ENCODE measurements at places on chromosomes 2 and 18.

- DNase-seq, result no peak
Measured at GRCh38 chr2:74278176-74278575, 65.0 kb downstream of the SLC4A5 start.

DNA sequence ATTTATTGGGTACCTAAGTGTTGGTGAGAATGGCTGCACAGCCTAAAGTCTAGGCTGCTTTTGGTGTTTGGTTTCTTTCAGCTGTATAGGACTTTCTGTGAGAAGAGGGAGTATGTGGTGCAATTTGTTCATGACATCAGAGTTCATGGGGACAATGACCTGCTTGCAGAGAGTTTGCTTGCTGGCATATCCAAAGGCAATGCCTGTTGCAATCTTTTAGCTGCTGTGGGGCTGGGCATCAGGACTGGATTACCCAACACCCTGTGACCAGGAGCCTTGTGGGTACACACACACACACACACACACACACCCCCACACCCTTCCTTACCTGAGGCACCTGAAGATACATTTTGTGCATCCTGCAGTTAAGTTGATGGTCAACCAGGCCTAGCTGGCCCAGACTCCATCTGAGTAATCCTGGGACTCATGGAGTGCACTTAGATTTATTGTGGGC, 68.4 kb downstream of the LIPG start:
- no peak for DNase-seq

DNA sequence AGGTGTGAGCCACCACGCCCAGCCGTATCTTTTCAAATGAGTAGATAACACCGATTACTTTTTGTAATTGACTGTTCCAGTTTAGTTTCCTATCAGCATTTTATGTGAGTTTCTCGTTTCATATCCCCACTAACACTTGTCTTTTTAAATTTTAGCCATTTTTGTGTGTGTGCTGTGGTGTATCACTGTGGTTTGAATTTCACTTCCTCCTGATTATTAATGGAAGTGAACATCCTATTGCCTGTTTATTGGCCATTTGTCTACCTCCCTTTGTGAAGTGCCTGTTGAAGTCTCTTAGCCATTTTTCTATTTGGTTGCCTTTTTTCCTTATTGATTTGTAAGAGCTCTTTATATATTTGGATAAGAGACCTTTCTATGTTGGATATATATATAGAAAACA, 91.7 kb upstream of the STON1 start:
- no peak for DNase-seq

GRCh38 chr2:232343821-232344220, 34.7 kb upstream of the ALPP start:
- DNase-seq, result no peak

DNA sequence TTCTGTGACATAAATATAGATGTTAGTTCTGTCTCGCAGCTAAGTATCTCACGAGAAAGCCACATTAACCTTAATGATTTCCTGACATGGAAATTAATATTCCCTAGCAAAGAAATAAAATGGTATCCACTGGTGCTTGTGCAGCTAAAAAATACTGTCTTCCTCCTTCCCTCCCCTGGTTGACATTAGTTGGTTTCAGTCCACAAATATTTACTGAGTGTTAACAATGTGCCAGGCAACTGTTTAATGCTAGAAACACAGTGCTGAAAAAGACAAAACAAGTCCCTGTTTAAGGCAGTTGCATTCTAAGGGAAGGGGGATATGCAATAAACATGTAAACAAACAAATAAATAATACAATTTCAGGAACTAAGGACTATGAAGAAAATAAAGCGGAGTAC, 44.2 kb upstream of the VPS54 start:
- DNase-seq, result no peak

- no peak for DNase-seq
Measured at GRCh38 chr2:113238871-113239839, 39.6 kb downstream of the PAX8 start.

DNA sequence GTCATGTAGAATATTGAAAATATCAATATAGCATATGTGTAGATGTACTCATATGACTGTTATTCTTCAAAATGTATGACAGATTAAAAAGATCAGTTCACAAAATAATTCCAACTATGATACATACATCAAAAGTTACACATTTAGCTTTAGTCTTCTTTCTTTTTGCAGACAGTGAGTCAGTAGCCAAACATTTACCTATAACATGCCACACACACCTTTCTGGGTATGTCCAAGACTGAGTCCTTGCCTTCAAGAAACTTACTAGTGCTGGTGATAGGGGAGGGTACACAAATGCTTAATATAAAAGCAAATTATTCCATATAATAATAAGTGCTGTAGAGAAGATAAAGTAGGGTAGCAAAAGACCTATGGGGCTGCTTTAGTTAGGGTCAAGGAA, 152.9 kb upstream of the WDSUB1 start:
- DNase-seq, result no peak

GRCh38 chr18:2466978-2467377, 104.3 kb downstream of the METTL4 start:
- DNase-seq, result no peak

DNA sequence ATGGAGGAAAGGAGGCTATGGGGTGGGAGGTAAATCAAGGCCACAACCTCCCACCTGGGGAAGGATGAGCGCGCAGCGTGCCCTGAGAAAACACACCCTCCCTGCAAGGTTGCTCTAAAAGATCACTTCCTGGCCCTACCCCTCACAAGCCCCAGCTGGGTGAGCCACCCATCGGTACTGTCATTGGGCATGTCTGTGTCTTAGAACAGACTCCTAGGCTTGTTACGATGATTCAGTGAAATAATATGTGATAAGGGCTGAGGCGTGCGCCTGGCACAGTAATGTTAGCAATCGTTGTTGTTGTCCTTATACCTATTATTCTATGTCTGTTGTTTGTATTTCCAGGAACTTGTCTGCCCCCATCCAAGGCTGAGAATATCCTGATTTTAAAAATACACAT, 175.1 kb downstream of the ZFP36L2 start:
- DNase-seq, result no peak

DNA sequence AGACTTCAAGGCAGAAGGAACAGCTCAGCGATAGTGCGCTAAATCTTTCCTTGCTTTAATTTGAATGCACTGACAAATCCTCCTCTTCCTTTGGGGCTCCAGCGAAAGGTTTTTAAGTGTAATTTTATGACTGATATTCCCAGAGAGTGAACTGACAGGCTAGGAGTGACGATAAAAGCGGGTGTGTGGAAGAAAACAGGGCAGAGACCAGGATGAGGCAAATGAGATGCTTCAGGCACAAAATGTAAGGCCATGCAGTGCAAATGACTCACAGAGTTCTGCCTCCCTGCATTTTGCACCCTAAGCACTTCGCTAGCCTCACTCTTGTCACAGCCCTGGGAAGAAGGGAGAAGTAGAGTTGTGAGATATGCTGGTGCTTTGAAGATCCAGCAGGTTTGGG, 14.7 kb downstream of the KLHL23 start:
- DNase-seq, result no peak

- no peak for DNase-seq
Measured at GRCh38 chr2:218642121-218642656, 17.2 kb downstream of the ZNF142 start.

DNA sequence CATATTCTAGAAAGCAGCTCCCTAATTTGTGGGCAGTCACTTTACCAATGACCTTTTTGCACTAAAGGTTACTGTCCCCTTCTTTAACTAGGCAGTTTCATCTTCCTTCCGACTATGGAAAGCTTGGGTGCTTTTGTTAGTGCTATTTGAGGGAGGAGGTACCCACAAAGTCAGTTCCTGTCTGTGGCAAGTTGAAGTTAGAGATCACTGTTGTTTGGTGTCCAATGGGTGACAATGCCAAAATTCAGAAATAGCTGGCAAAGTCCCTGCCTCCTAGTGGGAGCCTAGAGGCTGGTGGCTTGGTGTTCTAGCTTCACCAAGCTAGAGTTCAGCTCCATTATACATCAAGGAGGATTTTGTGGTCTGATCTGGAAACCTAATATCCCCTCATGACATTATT, 87.1 kb upstream of the PNPT1 start:
- DNase-seq, result no peak

- no peak for DNase-seq
Measured at GRCh38 chr2:226121046-226121738, 678.4 kb downstream of the IRS1 start.

DNA sequence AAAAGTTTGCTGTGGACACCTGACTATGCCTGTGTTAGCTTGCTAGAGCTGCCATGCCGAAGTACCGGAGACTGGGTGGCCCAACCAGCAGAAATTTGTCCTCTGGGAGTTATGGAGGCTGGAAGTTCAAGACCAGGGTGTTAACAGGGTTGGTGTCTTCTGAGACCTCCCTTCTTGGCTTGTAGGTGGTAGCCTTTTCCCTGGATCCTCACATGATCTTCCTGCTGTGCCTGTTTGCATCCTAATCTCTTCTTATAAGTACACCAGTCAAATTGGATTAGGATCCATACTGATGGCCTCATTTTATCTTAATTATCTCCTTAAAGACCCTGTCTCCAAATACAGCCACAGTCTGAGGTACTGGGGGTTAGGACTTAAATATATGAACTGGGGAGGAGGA, 845 bp downstream of the TMEM177 start:
- DNase-seq, result no peak

GRCh38 chr2:118309946-118310680, 221.8 kb downstream of the INSIG2 start:
- DNase-seq, result peak; percentile 40

DNA sequence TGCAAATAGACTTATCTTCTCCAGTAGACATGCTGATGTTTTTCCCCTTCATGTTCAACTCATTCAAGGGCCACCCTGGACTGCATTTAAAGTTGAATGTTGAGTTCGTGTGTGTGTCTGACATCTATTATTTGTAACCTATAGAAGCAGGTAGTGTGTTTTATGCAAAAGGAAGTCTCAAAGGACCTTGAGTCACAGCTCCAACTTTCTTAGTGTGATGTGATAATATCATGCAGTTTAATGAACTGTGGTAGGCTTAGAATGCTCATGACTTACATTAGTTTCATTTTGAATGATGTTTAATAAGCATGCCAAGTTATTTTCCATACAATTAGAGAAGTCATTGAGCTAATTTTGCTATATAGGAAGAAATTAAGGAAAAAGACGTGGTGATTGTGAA, 67.9 kb downstream of the CERS6 start:
- DNase-seq, result no peak

DNA sequence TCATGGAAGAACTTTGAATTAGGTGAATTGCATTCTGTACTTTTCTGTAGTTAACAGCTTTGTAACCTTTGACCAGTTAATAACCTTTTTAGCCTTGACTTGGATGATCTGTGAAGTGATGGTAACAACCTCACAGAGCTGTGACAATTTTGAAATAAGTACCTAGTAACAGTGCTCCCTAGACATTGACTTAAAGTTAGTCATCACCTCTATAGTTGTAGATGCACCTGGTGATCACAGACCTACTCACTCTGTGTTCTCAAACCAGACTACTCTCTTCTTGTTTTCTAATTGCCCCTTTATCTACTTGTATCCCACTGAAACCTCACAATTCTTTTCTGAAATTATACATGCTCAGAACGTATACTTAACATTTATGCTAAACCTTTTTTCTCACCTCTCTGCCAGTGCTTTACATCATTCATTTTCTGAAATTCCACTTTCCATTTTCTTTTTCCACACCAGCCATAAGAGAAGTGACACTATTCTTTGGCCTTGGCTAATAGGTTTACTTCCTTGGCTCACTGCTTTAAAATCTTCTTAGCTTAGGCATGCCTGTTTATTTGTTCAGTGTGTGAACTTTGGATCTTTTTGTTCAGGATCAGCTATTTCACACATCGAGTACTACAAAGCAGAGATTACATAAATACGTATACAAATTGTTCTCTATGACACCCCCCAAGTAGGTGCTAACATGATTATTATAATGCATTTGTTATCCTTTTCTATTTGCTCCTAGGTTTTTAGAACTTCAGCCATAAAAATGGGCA, 9.3 kb downstream of the YPEL5 start:
- no peak for DNase-seq

DNA sequence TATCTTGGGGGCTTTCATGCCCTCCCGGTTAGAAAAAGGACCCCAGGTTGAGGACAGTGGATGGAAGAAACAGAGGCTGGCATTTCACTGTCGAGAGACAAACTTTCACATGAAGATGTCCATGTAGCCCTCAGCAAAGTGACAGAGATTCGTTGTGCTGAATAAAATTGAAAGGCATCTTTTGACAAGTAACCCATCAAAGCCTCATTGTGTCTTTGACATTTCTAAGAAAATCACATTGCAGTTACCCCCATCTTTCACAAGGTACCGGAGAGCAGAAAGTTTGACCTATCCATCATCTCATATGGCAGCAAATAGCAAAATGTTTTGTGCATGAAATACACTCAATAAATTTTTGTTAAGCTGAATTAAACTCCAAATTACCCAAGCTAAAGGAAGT, 2.0 kb upstream of the MBP start:
- no peak for DNase-seq

All from T follicular helper cell (primary cell).